ENCODE measurements at places on chromosomes 3 and 15.

DNA sequence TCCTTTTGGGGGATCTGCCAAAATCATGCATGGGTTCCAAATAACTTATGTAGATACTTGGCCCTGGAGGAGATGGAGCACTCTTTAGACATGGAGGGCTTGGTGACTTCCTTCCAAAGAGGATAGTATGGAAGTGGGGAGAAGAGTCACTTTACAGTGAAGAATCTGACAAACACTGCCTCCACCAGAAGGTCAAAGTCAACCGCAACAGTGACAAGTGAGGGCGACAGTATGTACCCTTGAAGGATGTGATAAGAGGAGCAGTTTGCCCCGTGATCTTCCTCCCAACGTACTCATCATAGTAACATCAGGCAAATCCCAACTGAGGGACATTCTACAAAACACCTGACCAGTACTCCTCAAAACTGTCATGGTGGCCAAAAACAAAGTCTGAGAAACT lies 62.0 kb downstream of the LMCD1 start:
- DNase-seq = no peak

DNA sequence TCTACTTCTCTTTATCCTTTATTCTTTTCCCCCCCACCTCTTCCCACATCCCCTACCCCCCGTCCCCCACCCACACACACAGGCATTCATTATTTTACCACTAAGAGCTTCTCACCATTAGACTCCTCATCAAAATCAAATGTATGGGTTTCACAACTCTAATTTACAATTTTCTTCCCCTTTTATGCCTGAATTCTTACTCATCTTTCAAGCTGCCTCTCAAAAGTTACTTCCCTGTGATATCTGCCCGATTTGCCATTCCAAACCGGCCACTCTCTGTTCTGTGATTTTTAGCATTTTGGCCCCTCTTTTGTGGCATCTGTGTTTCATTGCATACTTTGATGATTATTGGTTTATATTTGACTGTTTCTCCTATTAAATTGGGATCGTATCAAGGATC lies 42.2 kb downstream of the SLC9A9 start:
- DNase-seq = no peak

GRCh38 chr15:69587723-69588426 lies 135.3 kb downstream of the RPLP1 start:
- DNase-seq = no peak

GRCh38 chr3:109050591-109051167 lies 67.3 kb downstream of the MORC1 start:
- peak; percentile 73 for DNase-seq

DNA sequence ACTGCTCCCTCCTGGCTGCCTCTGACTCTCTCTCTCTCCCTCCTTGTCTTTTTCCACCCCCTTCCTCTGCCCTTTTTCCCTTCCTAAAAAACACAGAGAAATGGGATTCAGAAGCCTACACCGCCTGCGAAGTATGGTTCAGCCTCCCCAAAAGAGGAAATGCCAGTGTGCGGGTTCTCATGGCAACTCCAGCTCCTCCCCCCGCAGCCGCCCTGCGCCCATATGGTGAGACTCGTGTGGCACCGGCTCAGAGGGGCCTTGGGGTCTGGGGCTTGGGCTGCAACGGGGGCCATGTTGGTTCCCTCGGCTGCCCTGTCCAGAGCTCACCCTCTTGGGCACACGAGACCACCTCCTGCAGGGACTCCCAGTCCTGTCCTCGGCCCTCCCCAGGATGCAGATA lies 23.6 kb upstream of the LINGO1 start:
- DNase-seq = peak; percentile 80

- DNase-seq = no peak
Observed at GRCh38 chr15:101444015-101444414, 45.5 kb downstream of the PCSK6 start.

GRCh38 chr15:57789225-57789624 lies 82.7 kb downstream of the POLR2M start:
- DNase-seq = no peak

DNA sequence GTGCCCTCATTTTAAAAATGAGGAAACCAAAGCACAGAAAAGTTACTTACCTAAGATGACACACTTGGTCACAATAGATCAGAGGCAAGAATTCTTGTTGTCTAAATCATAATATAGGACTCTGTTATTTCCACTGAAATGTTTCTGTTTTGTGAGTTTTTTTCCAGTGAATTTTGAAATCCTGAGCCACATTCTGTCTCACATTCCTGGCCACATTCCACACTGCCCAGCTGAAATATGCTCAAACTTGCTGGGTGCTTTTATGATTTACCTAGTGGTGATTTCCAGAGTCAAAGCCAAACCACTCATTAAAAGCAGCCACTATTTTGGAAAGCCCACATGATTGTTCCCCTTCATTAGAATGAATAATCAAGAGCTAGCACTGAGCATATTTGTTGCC lies 82.3 kb upstream of the NPHP3 start:
- no peak for DNase-seq

DNA sequence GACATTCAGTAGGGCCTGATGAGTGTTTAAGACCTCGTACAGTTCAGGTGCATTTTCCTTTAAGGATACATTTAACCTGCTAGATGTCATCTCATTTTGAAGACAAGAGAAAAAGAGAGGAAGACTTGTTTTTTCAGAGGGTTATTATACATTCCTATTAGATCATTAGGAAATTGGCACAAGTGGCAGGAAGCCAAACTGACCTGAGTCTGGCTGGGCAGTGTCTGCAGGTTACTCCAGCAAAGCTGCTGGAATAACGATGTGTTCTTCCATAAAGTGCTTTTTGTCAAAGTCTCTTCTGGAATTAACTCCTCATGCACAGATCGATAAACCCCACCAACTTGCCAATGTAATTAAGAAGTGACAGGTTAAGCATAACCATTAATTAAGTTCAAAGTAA lies 396.4 kb upstream of the TPRG1 start:
- no peak for DNase-seq

- DNase-seq = no peak
Observed at GRCh38 chr3:42680271-42680670, 5.1 kb upstream of the KLHL40 start.

GRCh38 chr15:58114812-58115211 lies 23.4 kb upstream of the AQP9 start:
- DNase-seq = no peak

DNA sequence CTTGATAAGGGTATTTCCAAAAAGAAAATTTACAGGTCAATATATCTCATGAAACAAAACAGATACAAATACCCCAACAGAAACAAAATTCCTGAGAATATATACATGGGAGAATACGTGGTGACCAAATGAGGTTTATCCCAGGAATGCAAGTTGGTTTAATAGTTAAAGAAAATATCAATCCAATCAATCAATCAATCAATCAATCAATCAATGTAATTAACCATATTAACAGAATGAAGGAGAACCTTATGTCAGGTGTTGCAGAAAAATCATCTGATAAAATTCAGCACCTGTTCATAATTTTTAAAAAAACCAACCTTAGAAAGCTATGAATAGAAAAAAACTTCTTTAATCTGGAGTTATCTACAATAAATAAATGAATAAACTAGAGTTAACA lies 35.9 kb downstream of the ITGA11 start:
- no peak for DNase-seq

GRCh38 chr15:68887120-68887519 lies 43.2 kb upstream of the SPESP1 start:
- no peak for DNase-seq

DNA sequence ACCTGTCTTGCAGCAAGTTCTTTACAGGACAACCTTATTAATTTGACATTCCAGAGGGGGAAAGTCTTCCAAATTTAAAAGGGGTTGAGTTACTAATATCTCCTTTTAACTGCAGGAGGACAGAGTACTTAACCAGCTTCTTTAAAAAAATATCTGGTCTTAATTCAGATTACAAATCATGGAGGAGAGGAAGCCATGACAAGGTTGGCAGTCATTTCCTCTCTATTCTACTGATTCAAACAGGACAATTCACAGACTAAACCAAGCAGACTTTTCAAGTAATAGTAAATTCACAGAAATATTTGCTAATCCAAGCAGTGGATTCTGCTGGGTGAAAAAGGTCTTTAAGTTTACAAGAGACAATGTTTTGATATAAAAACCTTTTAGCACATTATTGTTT lies 185.3 kb downstream of the CFAP20DC start:
- no peak for DNase-seq

GRCh38 chr3:115146418-115147328 lies at the start of gene ZBTB20:
Gene ZBTB20 (minus strand): TSS chr3:115147288.
- DNase-seq = peak; percentile 73

DNA sequence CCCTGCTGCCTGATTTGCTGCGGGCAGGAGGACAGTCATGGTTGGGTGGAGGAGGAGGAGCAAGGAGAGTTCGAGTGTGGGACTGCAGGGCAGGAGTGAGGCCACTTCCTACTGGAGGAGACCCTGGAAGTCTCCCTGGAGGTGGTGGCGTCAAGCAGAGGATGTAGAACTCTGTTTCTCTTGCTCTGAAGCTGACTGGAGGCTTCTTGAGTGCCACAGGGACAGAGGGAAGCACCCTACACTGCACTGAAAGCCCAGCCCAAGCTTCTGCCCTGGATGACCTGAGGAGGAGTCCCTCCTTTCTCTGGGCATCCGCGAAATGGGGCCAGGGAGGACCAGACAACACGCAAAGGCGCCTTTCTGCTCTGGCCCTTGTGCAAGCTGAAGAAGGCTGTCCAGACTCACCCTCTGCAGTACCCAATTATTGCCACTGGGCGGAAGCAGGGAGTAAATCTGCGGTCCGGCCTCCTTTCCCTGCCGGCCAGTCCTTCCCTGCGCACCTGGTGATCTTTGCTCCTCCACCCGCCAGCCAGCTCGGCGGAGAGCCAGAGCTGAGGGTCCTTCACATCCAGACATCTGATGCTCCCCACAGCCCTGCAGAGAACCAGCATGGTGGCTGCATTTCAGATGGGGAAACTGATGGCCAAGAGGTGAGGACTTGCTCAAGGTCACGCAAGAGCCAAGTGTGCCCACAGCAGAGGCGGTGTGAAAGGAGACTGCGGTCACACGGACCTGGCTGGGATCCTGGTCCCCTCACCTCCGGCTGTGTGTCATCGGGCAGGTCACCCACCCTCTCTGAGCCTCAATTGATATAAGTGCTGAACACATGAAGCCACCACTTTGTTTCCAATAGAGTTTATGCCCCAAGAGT lies 207.1 kb downstream of the TBC1D2B start:
- peak; percentile 77 for DNase-seq

DNA sequence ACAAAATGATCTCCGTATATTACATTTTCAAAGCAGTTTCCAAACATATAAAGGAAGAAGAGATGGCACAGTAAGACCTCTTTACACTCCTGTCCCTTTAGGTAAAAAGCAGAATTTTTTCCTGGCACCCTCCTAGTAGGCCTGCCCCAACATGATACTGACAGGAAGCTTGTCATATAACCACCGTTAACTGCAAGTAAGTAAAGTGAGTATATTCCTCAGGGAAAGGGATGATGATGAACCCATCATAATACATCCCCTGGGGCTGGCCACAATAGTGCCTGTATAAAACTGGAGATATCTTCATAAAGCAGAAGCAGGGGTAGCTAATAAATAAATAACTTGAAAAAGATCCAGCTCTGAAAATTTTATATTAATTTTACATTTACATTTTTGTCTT lies 893.0 kb downstream of the DIPK2A start:
- DNase-seq = no peak

DNA sequence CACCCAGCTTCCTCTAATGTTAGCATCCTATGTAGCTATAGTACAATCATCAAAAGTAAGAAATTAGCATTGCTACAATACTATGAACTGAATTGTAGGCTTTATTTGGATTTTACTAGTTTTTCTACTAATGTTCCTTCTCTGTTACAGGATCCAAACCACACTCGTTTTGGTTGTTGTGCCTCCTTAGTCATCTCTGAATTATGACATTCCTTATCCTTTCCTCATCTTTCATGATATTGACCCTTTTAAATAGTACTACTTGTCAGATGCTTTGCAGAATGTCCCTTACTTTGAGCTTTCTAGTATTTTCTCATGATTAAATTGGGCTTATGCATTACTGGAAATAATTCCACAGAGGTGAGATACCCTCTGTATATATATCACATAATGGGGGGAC lies 265.4 kb downstream of the VPS13C start:
- no peak for DNase-seq

- DNase-seq = no peak
Observed at GRCh38 chr3:13112521-13113345, 39.5 kb upstream of the IQSEC1 start.

GRCh38 chr3:164779816-164780215 lies 298.5 kb downstream of the SI start:
- DNase-seq = peak; percentile 57

GRCh38 chr3:4972652-4973643 lies 6.3 kb upstream of the BHLHE40 start:
- no peak for DNase-seq

DNA sequence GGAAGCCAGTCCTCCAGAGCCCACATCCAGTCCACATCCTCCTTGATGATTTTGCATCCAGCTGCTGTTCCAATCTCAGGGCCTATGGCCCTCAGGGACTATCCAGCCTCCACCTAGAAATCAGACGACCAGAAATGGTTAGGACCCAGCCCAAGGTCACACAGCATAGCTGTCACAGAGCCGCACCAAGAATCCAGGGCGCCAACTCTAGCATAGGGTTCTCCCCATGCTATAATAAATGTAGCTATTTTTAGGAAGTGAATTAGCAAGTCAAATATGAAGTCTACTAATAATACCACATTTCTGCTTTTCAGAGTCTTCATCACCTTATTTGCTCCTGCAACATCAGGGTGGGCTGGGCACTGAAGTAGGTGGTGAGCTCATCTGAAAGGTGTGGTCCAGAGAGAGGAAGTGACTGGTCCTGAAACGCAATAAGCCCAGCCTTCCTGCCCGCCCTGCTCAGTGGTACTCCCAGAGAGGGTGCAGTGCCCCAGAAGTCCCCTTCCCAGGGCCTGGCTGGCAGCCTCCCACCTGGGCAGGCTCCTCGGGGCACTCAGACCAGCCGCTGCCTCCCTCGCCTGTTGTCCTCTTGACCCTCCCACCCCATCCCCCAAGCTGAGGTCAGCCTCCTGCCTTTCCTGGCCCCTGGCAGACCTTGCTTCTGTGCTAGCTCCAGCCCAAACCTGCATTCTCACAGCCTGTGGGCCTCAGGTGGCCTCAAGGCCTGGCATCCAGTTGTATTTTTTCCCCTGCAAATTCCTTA lies 17.6 kb upstream of the CYP11A1 start:
- no peak for DNase-seq

GRCh38 chr15:40525855-40526254 lies 39.0 kb downstream of the CCDC32 start:
- no peak for DNase-seq

- no peak for DNase-seq
Observed at GRCh38 chr3:20403986-20404740, 218.2 kb upstream of the SGO1 start.

GRCh38 chr3:163384383-163384782 lies 1693.9 kb downstream of the SI start:
- DNase-seq = no peak

- DNase-seq = no peak
Observed at GRCh38 chr15:63059573-63060216, 17.1 kb downstream of the TPM1 start.

All from NCI-H524 (cell line).